ENCODE measurements at places on chromosomes 3 and 15.

DNA sequence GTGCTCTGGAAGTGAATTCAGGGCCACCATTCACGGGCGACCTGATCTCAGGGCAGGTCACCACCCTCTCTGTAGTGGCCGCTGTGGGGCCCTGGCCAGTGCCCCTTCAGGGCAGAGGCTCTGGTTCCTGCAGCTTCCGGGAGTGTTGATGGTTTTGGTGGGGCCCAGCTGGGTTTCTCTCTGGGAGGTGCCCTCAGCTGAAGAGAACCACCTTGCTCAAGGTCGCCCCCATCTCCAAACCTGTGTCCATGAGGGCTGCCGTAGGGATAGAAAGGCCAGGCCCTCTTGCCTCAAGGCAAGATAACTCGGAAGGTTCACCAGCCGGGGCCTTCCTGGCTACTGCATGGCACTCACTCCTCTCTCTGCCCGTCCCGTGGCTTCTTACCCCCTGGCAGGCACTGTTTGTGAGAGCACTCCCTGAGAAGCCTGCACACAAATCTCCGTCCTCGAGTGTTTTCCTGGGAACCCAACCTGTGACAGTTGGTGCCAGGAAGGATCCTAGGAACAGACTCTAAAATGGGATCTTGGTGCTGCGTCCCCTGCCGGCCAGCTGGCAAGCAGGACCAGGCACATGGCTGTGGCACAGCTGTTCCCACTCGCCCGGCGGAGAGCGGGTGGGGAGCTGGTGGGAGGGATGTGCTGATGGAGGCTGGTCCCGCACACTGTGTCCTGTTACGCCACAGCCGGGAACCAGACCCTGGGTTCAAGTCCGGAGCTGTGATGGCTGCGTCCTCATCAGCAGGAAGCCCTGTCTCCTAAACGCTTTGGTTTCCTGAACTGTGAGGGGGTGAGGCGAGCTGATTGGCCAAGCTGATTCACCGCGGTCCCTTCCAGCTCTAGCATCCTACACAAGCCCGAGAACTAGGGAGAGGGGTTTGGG lies 23.2 kb upstream of the PIGZ start:
- no peak for DNase-seq

DNA sequence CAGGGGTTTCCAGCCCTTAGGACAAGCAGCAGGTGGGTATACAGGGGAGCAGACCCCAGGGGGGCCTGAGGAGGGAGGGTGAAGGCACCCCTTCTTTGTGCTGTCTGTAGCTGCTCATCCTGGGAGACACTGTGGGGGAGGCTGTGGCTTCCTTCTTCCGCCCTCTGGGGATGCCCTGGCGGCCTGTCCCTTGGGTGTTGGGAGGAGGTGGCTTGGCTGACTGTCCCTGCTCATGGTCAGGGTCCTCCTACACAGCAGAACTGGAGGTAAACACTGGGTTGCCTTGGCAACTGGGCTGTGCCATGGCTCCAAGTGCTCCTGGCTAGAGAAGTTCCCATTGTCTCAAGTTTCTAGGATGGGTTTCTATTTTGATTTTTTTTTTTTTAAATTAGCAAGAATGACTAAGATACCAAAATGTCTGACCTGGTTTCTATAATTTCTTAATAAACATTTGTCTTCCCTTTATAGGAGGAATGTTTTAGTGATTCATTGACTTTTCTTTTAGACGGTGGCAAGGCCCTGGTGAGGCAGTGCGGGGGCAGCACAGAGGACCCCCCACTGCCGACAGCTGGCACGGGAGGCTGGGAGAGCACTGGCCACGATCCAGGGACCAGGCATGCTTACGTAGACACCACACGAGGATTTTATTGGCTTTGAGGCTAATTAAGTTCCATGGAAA lies 12.4 kb downstream of the KLF13 start:
- DNase-seq, result peak; percentile 67

DNA sequence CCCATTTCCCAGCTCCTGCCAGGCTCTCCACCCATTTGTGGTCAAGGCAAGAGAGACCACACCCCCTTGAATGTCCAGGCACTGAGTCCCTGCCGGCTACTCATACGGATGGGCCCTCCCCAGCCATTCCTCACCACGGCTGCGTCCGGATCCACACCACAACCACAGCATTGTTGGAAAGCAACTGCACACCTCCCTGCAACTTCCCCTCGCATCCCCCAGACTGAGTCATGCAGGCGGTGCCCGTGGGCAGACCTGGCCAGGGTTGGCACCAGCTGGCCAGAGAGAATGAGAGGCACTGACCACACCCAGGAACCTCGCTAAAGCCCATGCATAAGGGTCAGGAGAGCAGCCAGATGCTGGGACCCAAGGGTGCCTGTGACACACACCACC lies 30.5 kb downstream of the LOXL1 start:
- DNase-seq, result no peak

- no peak for DNase-seq
These were observed 104.2 kb upstream of the TGFBR2 start for GRCh38 chr3:30502051-30502741.

- DNase-seq, result no peak
These were observed 62.5 kb downstream of the SLCO3A1 start for GRCh38 chr15:91916051-91916450.

- no peak for DNase-seq
These were observed 1438.2 kb downstream of the ZPLD1 start for GRCh38 chr3:103873021-103873420.

DNA sequence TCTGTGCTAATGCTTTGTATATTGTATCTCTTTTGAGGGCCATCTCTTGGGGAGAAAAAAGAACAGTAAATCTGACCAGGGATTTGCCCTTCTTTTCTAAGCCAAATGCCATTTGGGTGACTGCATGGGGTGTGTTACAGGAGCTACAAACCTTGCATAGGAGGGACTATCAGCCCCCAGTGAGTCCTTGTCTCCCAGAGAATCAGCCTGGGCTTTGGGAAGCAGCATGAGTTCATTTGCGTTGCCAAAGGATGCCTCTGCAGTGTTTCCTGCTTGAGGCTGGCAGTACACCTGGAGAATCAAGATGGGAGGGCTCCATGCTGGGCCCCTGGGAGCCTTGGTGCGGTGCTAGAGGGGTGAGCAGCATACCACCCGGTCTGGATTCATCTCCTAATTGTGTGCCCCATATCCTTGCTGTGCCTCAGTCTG lies 49.6 kb upstream of the POLG start:
- no peak for DNase-seq

DNA sequence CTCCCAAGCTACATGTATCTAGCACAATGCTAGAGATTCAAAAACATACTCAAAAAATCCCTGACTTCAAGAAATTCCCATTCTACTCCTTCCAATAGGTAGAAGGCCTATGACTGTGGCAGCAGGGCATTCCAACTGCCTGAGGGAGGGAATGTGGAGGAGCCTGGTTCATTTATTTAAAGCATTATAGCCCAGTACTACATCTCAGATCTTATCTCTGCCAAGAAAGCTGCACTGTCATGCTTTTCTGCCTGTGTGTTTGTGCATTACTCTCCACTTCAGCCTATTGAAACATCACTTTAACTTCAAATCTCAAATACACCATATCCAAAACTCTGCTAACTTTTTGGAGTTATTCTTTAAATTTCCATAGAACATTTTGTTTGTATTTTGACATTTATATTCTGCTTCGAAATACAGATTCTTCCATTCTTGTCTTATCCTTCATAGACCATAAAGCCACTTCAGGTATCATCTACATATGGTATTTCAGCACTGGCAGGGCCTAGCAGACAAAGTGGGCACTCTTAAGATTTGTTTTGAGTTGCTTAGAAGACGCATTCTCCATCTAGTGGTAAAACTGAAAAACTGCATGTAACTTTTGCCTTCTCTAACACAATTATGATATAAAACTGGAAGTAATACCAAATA lies 59.1 kb upstream of the NEDD4 start:
- DNase-seq, result peak; percentile 19

DNA sequence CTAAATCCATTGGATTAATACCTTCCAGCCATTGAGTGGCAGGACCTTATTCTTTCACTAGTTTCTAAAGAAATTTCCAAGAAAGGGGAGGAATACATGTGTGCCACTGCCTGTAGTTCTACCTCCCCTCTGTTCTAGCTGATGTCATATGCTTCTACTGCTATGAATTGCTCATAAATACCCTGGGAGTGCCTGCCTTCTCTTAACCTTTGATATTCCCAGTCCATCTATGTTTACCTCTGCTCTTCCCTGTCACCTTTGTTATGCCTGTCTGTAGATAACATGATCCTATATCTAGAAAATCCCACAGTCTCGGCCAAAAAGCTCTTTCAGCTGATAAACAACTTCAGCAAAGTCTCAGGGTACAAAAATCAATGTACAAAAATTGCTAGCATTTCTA lies 486.9 kb upstream of the ARRDC4 start:
- no peak for DNase-seq

DNA sequence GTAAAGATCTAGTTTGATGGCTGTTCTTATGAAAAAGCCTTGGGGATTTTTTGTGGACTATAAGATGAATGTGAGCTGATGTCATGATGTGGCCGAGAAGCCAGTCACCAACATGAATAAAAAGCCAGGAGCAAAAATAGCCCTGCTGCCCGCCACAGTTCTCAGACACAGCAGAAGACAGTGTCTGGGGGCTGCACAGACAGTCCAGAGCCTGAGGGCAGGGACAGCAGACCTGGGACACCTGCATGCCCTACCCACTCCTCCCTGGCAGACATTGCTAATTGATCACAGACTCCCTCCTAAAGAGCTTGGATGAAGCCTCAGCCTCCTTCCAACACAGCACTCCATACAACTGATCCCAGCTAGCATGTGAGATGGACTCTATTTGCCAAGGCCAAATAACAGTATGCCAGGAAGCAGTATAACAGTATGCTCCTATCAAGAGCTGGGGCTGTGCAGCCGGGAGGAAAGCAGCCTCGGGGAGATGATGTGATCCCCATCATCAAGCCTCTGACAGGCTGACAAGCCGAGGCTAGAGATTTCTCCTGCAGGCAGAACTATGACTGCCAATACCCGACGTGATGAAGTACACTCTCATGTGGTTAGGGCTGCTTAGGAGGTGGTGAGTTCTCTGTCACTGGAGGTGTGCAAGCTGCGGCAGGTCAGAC lies 105.4 kb upstream of the RPL32 start:
- DNase-seq, result no peak

- no peak for DNase-seq
These were observed 18.4 kb downstream of the ZNF860 start for GRCh38 chr3:31999907-32000439.

DNA sequence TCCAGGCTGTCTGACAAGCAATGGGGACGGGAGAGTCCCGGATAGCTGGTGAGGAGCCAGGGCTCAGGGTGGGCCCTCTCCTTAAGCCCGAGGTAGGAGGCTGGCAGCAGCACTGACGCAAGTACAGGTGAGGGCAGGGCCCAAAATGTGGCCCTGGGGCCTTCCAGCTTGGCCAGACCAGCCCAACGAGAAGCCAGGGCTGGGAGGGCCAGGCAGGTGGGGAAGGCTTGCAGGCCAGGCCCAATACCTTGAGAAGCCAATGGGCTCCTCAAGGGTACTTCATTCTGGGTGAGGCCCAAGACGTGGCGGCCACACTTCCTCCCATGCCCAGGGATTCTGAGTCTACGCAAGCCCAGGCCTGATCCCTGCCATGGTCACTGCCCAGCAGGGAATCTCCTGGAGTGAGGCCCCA lies 37.2 kb downstream of the AMOTL2 start:
- DNase-seq, result no peak

GRCh38 chr15:78345396-78346125 lies 5.4 kb downstream of the CRABP1 start:
- no peak for DNase-seq

DNA sequence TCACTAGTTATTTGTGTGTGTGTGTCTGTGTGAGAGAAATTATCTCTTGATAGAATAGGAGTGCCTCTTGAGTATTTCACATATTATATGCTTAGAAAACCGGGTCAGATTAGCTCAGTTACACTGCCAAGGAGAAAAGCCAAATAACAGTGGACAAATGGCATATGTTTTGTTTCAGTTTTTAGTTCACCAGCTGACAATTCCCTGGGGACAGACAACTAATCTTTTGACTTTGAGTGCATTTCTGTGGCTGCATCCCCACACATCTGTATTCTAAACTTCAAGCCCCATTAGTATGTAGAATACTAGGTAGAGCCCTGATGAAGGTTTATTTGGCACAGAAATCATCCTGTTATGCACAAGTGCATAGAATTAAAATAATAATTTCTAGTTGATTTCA lies 227.7 kb upstream of the CNTN3 start:
- no peak for DNase-seq

DNA sequence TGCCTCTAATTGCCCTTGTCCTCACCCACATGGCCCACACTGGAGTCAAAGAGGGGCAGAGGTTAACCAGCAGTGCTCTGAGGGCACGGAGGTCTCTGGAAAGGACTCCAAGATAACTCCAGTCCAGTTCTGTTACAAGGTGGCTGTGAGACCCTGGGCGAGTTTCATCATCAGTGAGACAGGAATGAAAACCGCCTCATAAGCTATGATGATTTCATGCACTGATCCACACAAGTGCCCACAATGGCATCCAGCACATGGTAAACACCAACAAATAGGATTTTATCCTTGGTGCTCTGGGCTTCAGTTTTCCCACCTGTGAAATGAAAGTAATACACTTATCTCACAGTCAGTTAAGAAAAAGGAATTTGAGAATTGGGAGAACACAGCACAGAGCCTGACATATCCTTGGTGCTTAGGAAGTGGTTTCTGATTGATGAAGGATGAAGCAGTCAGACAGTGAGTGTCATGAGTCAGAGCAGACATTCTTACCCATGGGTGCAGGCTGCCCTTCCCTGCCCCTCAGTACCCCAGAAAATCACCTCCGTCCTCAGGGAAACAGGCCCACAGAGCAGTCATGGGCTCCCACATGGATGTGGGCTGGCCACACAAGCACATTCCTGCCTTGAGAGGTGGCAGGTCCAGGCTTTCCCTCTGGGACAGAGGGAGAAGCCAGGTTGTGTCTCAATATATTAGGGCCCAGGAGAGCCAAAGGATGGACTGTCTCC lies 48.4 kb downstream of the DAPK2 start:
- no peak for DNase-seq

DNA sequence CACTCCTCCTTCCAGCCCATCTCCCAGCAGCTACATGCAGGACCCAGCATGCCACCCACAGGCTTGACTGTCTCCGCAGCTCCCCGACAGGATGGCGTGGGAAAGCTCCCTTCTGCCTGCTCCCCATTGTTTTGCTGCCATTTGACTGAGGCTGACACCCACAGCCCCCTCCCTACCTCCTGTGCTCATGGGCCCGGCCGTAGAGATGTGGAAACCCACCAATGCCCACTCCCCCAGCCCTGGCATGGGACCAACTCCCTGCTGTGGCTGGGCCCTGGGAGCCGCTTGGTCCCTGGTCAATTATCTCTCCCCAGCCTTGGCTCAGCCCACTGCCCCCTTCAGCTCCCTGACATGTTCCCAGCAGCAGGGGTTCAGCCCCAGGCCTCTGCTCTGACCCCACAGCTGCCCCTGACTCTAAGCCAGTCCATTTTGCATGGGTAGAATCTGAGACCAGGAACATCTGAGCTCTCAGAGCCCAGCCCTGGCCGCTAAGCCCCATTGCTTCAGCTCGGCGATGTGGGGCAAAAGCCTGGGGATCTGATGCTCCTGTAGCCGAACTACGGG lies 8.2 kb downstream of the C3orf22 start:
- DNase-seq, result peak; percentile 77

GRCh38 chr3:54535619-54536018 lies 392.2 kb downstream of the LRTM1 start:
- DNase-seq, result no peak

- DNase-seq, result peak; percentile 60
These were observed 55.0 kb downstream of the CFAP20DC start for GRCh38 chr3:58994746-58995330.
